Sciatic nerve (tissue), 2 donors: ENCODE measurements at places on chromosomes 3 and 15. TPM values are rescaled to one million over a fixed set of nuclear protein-coding genes. Genes with fewer than 3 reads are reported as not detected.

- no peak for DNase-seq
Observed at GRCh38 chr3:43024181-43024885, 45.2 kb downstream of the GASK1A start.

GRCh38 chr15:88401251-88401995 lies 65.8 kb downstream of the MRPL46 start:
- no peak for DNase-seq

The MESP2 gene
- 0.45 TPM for total RNA-seq

The MAP1A gene
- 32.4 TPM for total RNA-seq

DNA sequence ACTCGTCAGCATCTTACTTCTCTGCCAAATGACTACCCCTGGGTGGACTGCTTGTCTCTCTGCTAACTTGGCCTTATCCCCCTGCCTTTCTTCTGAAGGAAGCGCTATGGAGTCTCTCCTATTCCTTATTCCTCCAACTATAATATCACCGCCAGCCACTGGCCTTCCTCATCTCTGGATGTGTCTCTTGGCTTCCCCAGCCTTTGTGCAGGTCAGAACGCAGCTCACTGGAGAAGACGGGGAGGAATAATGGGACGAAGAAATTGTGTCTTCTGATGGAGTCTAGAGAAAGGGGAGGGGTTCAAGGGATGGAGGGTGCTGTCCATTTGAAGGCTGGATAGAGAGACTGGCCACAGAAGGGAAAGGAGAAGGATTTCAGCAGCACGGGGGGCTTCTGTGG lies 16.9 kb downstream of the ITGA11 start:
- no peak for DNase-seq

The NRG4 gene
- 0.27 TPM for total RNA-seq

- no peak for DNase-seq
Observed at GRCh38 chr3:34107669-34108068, 309.2 kb downstream of the PDCD6IP start.
